NCI-H1930 (cell line): ENCODE measurements at places on chromosomes 11 and 22.

- DNase-seq, result no peak
Observed at GRCh38 chr11:14544611-14545010, 24.4 kb upstream of the PSMA1 start.

DNA sequence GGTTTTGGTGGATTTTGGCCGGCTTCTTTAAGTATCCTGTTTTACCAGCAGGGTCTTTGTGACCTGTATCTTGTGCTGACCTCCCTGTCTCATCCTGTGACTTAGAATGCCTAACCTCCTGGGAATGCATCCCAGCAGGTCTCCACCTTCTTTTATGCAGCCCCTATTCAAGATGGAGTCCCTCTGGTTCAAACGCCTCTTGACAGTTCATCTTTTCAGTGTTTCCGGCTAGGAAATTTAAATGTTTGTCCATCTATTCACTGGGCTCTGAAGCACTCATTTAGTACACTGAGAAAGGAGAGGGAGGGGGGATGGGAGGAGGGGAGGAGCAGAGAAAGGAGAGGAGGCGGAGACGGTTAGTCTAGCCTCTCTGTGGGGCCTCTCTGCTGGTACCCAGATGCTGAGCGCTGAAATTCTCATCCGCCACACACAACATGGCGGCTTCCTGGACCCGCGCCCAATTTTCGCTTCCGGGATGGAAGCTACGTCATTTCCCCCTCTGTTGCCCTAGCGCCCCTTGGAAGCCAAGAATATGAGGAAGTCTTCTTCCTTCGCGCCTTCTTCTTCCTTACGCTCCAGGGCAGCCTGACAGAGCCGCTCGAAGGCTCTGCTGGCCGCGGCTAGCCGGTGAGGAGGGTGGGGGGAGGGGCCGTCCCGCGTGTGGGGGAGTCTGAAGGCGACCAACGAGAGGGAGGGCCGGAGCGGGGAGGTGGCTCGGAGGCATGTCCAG is 69.0 kb upstream of the SYT13 start:
- DNase-seq, result peak; percentile 86

DNA sequence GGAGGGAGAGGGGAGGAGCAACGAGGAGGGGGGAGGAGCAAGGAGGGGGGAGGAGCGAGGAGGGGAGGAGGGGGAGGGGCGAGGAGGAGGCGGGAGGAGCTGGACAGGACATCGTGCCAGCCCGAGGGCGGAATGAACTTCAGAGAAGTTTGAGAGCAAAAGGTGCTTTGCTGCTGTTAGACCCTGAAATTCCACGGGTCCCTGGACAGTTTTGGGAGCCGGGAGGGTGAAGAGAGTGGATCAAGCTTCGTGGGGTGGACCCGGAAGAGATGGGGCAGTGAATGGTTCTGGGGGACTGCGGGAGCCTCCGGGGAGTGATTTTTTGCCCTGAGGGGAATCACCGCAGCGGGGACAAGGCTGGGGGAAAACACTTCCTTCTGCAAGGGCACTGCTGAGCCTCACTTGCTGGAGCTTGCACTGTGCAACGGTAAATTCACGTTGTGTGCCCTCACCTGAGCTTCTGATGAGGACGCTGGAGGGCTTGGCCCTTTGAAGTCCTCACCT is 10.7 kb upstream of the NLRP6 start:
- no peak for DNase-seq

- no peak for DNase-seq
Observed at GRCh38 chr11:21602699-21603098, 590.2 kb upstream of the ANO5 start.

DNA sequence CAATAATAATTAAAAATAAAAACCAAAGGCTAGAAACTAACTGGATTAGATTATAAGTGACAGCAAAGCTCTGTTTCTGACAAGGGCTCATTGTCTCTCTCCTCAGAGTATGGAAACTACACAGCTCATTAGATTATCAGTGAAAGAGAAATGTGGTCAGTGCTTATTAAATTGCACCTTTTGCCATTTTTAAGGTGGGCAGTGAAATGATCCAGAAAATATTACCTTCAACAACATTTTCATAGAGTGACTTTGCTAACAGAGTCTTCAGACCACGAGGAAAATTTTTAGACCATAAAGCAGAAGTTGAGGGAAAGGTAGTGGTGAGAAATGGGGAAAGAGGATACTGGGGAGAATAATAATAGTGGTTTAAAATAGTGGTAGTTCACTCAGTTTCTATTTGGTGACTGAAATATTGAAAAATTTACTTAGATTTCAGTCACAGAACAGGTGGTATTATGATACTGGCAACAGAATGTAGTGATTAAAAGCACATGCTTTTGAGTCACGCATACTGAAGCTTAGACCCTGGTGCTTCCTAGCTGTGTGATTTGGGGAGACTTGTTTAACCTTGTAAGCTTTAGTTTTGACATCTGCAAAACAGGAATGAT is 684.0 kb upstream of the CCDC90B start:
- no peak for DNase-seq

DNA sequence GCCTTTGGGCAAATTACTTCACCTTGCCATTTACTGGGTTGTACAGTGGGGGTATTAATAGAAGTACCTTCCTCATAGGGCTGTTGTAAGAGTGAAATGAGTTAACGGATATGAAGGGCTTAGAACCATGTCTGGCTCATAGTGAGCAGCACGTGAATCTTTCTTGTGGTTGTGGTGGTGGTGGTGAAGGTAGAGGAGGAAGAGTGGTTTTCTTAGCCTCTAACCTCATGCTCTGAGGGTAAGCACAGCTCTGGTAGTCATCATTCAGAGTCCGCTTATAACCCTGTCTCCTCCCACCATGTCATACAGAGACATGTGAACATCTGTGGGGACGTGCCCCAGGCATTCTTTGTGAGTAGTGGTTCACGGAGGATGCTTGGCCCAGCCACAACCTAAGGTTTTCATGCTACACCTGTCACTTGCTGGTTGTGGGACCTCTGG is 43.6 kb downstream of the TEAD1 start:
- no peak for DNase-seq

DNA sequence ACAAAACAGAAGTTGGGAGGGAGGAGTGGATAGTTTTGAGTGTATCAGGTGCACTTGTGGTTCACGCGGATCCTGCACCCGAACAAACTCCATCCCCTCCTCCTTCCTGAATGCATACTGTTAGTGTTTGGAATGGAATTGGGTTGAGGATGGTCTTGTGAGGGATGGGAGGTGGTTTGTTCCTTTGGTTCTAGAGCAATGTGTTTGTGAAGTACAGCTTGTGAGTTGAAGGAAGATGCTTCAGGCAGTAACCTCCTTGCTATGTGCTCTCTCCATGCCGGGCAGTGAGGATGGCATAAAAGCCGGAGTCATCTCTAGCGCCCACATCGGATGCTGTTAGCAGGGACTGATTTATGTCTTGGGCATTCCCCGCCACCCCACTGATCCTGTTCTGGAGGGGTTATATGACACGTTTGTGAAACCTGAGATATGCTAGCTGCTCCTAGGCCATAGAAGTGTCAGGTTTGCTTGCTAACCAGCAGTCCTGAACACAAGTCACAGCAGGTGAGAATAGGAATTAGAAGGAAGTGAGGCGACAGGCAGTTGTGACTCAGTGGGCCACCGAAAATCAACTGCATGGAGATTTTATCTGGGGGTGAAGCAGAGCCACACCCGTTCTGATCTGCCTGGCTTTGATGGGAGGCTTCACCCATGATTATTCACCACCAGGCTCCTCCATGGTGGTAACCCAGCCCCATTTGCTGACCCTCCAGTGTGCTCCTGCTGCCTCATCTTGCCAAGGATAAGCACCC is 2.2 kb downstream of the BCR start:
- DNase-seq, result no peak

DNA sequence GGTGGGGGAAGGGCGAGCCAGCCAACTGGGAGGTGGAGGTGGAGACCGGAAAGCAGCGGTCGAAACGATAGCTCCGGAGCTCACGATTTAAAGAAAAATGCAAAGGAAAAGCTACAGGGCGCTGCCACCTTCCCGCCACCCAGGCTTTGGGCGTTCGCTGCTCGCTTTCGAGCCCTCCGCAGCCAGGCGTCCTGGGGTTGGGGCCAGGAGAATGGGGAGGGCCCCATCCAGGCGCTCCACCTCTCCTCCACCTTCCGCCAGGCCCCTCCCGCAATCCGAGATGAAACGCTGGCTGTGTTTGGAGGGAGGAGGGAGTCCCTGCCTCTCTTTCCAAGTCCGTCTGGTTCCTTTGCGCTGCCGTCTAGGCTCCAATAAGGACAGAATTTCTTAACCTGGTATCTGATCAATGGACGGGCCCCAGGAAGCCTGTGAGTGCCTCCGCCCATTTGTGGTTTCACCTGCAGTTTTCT is 483 bp upstream of the ABTB2 start:
- DNase-seq, result no peak

GRCh38 chr11:128553662-128554362 is 33.5 kb downstream of the ETS1 start:
- no peak for DNase-seq

GRCh38 chr11:2271077-2271326 is 614 bp upstream of the ASCL2 start:
- no peak for DNase-seq

DNA sequence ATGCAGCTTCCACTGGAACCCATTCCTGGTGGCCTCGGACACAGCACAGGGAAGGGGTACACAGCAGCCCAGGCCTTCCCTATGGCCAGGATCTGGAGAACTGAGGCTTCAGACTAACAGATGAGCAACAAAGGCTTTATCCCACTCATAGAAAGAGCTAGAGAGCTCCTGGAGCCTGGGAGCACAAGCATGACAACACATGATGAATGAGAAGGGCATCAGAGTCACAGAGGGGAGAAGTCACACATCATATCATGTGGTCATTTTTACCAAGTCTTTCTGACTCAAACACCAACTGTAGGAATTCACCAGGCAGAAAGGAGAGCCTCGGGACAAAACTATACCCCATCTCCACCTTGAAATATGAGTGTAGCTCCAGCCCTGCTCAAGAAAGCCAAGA is 43.2 kb downstream of the NRXN2 start:
- no peak for DNase-seq

GRCh38 chr11:42713753-42714152 is 598.0 kb upstream of the API5 start:
- DNase-seq, result no peak

- no peak for DNase-seq
Observed at GRCh38 chr22:44661659-44662569, 40.1 kb upstream of the PRR5 start.

DNA sequence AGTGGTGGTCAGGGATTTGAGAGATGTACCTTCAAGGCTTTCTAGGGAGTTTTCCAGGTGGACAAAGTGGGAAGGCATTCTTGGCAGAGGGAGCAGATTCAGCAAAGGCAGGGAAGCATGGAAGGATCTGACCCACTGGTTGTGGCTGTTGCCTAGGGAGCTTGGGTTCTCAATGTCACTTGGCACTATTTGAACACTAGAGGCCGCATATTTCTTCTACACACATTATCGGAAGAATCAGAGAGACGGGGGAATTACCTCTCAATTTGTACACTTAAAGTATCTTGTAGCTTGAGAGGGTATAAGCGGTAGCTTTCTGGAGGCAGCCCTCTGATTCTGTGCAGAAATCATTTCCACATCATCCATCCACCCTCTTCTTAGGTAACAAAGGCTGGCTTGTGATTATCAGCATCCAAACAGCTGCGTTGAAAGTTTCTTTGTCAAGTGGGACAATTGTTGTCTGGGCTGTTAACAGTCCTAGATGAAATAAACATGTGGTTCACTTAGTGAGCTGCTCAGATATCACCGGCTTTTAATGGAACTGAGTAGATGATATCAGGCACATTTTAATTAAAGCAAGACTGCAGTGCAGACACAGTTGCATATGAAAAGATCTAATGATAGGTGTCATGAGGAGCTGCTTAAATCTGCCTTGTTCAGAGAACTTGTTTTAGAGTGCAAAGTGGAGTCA is 2.6 kb downstream of the NELL1 start:
- peak; percentile 61 for DNase-seq

DNA sequence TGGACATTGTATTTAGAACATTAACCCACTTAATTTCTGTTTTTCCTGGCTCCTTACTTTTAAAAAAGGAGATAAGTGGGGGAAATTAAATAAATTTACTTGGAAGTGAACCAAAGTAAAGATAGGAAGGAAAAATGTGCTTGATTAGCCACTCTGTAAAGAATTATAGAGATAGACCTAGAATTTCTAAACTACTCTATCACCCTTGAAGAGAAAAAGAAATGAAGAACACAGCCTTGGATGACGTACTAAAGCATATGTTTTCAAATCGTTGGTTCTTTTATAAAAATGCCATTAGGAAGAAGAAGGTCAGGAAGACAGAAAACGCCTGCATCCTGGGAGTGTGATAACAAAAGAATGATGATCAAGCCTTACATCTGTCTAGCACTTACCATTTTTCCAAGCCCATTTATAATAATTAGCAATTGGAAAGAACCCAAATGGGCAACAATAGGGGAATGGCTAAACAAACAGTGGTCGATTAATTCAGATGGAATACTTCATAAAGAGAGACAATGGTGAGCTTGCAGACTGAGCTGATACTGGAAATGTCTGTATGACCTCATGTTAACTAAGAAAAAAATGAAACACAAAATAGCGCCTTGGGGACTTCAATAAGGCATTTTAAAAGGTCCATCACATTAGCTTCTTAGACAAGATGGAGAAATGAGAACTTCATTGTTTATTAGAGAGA is 81.0 kb upstream of the LRRC55 start:
- peak; percentile 77 for DNase-seq

DNA sequence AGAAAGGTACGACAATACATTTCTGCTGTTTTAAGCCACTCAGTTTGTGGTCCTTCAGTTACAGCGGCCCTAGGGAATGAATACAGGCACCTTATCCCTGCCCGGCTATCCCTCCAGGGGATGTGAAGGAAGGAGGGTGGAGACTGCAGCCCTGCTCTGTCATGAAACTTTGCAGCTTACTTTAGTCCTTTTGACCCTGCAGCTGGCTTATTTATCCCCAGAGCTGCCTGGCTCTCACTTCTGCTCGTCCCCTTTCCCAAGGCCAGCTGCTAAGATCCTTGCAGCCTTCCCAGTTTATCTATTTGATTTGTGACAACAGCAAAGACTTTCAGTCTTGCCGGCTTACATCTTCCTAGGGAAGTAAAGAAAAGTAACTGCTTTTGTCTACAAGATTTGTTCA is 55.2 kb downstream of the SC5D start:
- no peak for DNase-seq

DNA sequence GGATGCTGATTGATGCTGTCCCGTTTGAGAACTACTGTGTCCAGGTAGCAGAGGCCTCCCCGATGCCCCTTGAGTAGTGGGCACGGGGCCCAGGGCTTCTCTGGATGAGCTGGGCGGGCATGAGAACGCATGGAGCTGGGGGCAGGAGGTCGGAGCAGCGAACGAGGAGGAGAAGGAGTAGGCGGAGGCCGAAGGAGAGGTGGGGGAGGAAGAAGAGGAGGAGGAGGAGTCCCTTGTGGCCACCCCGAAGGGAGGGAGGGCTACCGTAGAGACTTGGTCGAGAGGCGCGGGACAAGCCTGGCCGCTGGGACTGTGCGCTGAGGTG is 62.9 kb downstream of the CRYBB2 start:
- DNase-seq, result no peak

- DNase-seq, result peak; percentile 83
Observed at GRCh38 chr22:17121233-17122195, at the start of gene TMEM121B. Gene TMEM121B, minus strand, starts transcription at chr22:17121360. Its CDS starts 233 bp downstream, at chr22:17121127.
